Activated CD4-positive, alpha-beta T cell treated with anti-CD3 and anti-CD28 coated beads, Interleukin-2, amount 50 U/mL, for 16 hours (primary cell): ENCODE measurements at places on chromosomes 5 and 9.

- no peak for DNase-seq
These were observed 46.0 kb downstream of the HMCN2 start for GRCh38 chr9:130311408-130312140.

DNA sequence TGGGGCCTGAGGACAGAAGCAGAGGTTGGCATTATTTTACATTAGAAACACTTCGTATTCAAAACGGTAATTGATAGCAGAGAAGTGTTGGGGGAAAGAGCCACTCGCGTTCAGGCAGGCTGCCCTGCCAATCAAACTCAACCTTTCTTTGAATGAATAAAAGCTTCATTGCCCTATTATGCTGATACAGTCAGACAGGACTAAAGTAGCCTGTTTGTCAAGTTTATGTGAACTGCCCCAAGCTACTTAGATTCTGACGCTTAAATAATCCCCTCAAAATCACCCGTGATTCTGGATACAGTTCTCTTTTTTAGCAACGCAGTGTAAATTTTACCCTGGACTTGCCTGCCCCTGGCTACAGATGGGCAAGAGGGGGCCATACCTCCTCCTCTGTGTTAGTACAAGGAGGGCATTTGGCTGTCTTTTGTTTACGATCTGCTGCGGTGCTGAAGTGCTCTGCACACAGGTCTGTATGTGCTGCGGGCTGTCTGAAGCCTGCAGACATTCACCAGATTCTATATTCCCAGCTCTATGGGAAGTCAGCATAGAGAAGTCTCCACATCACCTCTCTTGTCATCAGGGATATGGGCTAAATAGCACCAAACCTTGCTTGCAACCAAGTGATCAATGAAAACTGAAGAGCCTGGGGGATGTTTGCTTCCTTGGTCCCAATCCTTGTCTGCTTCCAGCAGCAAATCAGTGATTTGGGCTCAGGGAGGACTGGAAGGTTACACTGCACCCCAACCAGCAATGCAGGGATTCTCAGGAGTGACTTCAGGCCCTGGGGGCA, 218.4 kb downstream of the EBF1 start:
- no peak for DNase-seq

DNA sequence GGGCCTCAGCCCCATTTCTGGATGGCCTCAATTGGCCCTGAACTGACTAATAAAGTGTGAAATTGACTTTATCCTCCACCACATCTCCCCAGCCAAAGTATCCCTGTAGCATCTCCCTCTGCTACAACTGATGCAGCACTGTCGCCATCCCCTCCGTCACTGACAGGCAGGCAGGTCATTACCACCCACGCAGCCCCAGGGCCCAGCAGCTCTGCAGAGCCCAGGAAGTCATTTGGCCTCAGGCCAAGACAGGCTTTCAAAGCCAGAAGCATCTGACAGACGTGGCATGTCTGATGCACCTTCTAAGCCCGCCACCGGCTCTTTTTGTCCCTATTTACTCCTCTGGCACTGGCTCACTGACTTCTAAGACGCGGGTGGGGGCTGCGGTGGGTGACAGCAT, 65.3 kb downstream of the ARHGEF37 start:
- DNase-seq = no peak

DNA sequence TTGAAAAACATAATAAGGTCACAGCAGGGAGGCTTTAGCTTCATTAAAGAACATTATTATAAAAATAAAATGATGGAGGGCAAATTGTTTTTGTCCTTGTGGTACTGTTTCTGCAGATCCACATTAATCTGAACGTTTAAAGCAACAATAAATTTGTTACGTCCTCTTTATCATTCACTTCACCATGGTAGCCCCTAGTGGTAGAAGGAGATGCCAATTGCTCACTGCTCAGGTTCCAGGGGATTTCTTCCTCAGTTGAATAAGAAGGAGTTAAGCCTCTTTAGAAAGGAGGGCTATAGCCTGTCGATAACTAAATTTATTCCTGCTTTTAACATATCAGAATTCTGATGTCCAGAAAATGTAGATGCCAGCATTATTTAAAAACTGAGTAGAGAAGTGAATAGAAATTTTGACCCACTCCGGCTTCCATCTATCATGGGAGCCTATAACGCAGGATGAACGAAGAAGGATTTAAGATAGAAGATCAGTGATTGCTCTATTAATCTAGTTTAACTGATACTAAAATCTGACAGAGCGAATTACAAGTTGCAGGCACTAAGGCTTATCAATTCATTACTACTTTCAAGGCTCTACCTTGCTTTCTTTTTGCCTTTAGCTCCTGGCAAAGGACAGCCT, 692.3 kb downstream of the PTPRD start:
- no peak for DNase-seq

- DNase-seq = no peak
These were observed 4.2 kb downstream of the ZBTB43 start for GRCh38 chr9:126809068-126809467.

- peak; percentile 85 for DNase-seq
These were observed 8.3 kb downstream of the NFIL3 start for GRCh38 chr9:91415290-91415689.

GRCh38 chr9:89374176-89374575, 55.9 kb downstream of the SECISBP2 start:
- DNase-seq = no peak

GRCh38 chr9:13295556-13295955, 16.1 kb upstream of the MPDZ start:
- no peak for DNase-seq

- no peak for DNase-seq
These were observed 67.2 kb downstream of the KIF4B start for GRCh38 chr5:155080721-155081120.

DNA sequence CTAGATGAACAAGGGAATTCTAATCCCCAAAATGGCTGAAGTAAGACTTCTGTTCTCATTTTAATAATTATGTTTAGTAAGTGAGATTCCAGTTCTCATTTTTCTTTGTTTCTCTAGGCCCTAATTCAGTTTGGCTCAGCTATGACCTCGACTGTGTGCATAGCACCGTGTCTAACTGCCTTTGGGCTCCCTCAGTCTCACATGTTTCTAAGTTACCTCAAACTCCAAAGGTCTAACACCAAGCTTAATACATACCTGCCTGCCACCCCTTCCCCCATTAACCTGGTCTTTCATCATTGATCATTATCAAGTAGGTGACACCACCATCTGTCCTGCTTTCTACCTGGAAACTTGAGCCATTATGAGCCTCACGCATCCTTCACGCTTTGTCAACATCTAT, 273.2 kb downstream of the SAXO1 start:
- no peak for DNase-seq

- DNase-seq = no peak
These were observed 105.3 kb upstream of the SMC2 start for GRCh38 chr9:103988821-103989220.

- peak; percentile 88 for DNase-seq
These were observed 78.9 kb downstream of the SEMA4D start for GRCh38 chr9:89418882-89419640.

DNA sequence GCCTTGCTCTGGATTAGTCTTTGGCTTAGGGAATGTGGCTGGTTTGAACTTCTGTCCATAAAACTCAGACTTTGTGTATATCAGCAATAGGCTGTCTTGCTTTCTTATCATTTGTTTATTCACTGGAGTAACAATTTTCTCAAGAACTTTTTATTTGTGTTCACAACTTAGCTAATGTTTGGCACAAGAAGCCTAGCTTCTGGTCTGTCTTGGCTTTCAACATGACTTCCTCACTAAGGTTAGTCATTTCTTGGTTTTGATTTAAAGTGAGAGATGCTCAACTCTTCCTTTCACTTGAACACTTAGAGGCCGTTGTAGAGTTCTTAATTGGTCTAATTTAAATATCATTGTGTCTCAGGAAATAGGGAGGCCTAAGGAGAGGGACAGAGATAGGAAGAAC, 4.9 kb downstream of the FBXO38 start:
- peak; percentile 72 for DNase-seq

DNA sequence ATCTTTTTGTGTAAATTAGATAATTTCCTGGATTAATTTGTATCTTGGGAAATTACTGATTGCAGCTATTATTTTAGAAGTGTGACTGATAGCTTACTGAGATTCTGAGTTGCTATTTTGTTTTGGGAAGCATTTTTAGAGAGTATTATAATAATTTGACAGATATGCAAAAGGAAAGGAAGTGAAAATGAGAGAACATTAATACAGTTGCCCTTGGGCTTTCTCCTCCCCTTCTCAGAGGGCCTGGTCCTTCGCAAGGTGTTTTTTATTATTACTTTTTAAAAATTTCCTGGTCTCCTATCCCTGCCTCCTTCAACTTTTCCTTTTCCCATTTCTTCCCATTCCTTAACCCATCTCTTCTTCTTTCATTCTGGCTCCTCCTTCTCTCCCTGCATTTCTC, 32.6 kb downstream of the UBAP1 start:
- no peak for DNase-seq

DNA sequence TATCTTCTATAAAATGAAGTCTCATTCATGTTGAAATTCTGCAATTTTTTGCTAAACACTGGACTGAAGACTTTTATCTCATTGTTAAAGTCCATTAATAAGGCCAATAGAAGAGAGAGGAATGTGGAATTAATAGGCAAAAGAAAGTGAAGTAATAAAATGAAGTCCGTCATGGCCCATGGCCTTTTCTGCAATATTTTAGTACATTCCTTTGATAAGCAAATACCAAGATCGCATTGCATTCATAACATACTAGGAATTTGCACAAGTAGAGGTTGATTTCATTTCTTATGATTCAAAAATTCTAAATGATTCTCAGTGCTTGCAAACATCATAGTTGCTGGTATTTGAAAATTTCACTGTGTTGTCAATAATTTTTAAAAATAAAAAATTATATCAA, 664.0 kb downstream of the NR2F1-AS1 start:
- DNase-seq = no peak

- DNase-seq = no peak
These were observed 74.1 kb downstream of the IPO11 start for GRCh38 chr5:62486672-62487071.

DNA sequence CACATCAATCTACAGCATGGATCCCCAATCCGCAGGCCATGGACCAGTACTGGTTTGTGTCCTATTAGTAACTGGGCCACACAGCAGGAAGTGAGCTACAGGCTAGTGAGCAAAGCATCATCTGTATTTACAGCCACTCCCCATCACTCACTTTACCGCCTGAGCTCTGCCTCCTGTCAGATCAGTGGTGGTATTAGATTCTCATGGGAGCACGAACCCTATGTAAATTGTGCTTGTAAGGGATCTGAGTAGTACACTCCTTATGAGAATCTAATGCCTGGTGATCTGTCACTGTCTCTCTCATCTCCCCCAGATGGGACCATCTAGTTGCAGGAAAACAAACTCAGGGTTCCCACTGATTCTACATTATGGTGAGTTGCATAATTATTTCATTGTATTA, 212.7 kb upstream of the FAM174A start:
- DNase-seq = no peak

DNA sequence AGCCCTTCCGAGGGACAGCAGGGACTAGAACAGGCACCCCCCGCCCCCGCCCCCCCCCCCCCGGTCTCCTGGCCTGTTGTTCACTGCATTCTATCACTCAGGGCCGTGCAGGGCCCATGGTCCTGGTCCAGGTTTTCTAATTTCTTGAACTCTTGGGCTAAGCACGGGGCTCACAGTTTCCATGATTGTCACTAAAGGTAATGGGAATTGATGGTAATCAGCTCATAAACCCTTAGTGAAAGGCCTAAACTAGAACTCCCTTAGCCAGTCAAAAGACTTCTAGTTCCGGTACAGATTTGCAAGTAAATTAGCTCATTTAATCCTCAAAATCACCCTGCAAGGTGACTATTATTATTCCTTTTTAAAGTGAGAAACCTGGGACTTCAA, 14.7 kb upstream of the PWWP2A start:
- DNase-seq = no peak

- DNase-seq = no peak
These were observed 58.7 kb downstream of the FAT2 start for GRCh38 chr5:151532416-151532815.

GRCh38 chr9:35029852-35030251, 40.3 kb downstream of the DNAJB5 start:
- no peak for DNase-seq

- DNase-seq = peak; percentile 43
These were observed 18.0 kb downstream of the POLR1E start for GRCh38 chr9:37503736-37504135.

GRCh38 chr5:9354336-9355081, 191.4 kb downstream of the SEMA5A start:
- DNase-seq = no peak

DNA sequence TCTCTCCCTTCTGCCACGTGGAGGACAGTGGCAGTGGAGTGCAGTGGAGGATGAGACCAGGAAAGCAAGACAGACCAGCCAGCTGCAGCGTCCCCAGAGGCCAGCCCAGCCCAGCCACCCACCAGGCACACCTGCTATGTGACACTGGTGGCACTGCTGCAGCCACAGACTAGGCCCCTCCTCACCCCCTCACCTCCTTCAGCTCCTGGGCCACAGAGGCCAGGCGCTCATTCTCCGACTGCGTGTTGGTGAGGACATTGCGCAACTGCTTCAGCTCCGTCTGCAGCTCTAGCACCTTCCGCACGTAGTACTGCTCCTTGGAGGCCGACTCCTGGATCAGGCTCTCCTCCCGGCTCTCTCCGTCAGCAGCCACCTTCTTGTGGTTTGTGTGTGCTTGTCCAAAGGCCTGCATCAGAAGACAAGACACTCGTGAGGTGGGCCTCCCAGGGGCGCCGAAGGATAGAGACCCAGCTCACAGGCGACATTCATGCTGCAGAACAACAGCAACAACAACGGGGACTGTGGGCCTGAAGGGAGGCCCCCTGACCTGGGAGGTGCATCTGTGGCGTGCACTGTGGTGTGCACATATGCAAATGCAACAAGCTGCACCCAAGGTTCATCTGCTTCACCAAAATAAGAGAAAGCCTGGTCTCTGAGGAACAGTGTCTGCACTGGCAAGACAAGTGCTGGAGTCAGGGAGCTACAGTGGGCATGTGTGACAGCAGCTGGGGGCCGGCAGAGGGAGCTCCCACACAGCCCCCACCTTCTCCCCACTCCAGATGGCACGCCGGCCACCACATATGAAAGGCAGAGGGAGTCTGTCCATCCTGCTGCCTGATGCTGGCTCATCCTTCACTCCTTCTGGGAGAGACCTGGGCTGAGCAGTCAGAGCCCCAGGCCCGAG, 35.5 kb downstream of the BICD2 start:
- no peak for DNase-seq

DNA sequence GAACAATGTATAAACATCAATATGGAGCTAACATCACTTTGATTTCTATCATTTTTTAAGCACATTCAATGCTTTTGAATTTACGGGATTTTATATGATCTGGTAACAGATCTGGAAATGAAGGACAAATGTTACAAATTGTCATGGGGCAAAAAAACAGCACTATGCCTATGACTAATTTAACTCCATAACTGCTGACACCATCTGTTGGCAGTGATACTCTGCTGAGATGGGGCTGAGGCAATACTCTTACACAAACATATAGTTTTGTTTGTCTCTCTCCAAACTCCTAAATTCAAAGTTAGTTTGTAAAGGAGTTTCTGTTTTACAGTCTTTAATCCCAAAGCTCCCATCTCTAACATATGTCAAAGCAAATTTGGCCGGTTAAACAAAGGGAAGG, 132.5 kb upstream of the FER start:
- no peak for DNase-seq
